ENCODE measurements at places on chromosomes 4 and X.
A peak's percentile ranks its signal among the peaks of the same experiment; 100 is the strongest.

DNA sequence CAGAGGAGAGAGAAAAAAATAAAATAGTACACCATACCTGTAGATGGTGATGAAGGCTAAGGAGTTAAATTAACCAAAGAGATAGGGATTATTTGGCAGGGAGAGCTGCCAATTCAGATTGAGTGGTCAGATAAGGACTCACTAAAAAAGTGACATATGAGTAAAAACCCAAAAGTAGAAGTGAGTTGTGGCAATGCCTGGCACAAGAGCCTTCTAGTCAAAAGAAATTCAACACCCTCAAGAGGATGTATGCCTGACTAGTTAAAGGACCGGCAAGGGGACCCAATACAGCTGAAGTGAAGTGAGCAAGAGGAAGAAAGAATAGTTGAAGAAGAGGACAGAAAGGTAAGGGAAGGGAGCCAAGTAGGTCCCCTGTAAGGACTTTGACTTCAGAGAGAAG lies 34.9 kb downstream of the ELF2 start:
- DNase-seq = no peak

GRCh38 chr4:76600447-76600846 lies 165.4 kb downstream of the SHROOM3 start:
- DNase-seq = no peak

DNA sequence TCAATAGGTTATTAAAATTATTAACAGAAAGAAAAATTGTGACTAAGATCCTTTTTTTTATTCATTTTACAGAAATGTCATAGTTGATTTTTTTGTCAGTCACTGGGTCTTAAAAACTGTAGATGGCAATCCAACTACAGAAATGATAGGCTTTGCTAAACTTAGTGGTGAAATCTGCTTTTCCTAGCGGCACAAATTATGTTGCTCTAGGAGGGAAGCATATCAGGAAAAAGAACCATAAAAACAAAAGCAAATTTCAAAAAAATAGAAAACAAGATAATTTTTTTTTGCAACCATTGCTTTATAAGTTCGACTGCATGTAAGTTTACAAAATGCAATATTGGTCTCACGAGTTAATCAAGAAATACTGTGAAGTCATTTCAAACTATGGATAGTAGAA lies 443.5 kb upstream of the IGFBP7 start:
- DNase-seq = no peak

DNA sequence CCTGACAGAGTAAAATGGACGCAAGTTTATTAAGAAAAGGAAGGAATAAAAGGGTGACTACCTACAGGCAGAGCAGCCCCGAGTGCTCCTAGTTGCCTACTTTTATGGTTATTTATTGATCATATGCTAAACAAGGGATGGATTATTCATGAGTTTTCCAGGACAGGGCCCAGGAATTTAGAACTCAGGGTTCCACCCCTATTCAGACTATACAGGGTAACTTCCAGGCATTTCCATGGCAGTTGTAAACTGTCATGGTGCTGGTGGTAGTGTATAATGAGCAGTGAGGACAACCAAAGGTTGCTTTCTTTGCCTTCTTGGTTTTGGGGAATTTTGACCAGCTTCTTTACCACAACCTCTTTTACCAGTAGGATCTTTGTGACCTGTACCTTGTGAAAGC lies 27.7 kb upstream of the CXCL3 start:
- DNase-seq = no peak

DNA sequence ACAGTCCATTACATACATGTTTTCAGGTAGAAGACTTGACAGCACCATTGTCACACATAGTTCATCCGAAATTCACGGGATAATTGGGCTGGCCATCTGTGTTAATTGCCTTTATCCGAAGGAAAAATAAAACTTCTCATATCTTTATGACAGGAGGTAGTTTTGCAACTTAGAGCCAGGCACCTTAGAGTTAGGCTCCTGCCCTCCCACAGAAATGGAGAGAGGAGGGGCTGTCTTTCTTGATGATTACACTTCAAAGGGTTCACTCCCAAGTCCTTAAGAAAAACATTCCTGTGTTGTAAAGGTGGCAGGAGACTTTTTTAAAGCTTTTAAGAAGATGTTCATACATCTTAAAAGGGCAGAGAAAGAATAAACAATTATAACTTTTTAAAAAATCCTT lies 10.5 kb upstream of the SCARB2 start:
- DNase-seq = no peak

DNA sequence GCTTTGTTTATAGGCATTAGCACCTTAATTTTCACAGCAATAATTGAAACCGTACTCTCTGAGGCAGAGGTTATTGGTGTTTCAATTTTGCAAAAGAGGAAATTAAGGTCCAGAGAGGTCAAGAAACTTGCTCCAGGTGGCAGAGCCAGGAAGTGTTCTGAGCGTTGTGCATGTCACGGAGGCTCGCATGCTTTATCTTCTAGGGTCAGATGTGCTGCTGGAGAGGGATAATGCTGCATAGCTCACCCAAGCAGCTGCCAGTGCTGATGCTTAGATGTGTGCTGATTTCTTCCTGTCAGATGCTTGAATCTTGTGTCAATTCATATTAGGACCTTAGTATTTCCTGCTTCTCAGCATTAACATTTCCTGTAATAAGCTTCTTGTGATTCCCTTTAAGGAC lies 13.0 kb upstream of the FGF5 start:
- no peak for DNase-seq

DNA sequence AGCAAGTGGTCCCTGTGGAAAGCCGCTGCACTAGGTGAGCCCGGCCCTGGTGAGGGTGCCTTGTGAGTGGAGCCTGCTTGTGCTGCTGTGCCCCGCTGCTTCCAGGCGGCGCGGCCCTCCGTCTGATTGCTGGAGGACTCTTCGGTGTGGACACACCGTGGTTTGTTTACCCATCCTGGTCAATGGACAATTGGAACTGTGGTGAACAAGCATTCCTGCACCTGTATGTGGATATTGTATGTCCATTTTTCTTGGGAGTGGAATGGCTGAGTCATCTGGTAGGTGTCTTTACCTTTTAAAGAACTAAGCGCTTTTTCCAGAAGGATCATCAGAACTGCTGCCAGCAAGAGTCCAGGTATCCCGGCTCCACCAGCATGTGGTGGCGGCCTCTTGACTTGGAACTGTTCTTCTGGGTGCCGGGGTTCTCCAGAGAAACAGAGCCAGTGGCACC lies 15.6 kb downstream of the MAEA start:
- DNase-seq = no peak

GRCh38 chr4:57494821-57495220 lies 384.6 kb upstream of the IGFBP7 start:
- DNase-seq = no peak

DNA sequence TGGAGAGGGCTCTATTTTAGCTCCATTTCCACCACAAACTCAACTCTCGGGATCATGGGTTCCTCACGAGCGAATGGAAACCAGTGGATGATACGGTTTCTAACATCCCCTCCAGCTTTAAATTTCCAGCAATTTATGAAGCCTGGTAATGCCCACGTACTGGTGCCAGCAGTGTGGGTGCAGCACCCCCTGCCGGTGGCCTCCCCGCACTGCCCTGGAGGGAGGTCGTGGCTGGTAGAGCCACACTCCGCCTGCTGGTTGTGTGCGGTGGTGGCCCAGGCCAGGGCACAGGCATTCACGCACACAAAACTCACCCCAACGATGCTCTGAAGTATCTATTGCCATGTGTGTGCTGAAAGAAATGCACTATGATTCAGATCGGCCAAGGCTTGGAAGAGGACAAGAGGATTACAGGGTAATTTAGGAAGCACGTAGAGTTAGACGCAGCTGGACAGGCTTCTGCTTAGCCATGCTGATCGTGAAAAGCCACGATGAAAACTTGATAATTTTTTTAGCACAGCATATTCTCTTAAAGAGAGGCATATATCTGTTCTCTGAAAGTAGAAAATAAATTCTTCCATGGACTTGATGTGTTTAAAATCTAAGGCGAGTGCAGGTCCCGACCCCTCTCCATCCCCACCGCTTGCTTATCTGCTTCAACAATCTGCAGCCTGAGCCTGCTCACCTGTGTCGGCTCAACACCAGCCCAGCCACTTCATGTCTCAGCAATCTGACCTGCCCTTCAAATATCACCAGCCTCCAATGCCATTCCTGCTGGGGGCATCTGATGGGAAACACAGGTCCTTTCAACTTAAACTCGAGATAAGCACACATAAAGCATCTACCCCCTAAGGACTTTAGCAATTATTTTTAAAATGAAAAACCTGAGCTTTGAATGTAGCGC lies 59.1 kb downstream of the SCD5 start:
- peak; percentile 46 for DNase-seq

DNA sequence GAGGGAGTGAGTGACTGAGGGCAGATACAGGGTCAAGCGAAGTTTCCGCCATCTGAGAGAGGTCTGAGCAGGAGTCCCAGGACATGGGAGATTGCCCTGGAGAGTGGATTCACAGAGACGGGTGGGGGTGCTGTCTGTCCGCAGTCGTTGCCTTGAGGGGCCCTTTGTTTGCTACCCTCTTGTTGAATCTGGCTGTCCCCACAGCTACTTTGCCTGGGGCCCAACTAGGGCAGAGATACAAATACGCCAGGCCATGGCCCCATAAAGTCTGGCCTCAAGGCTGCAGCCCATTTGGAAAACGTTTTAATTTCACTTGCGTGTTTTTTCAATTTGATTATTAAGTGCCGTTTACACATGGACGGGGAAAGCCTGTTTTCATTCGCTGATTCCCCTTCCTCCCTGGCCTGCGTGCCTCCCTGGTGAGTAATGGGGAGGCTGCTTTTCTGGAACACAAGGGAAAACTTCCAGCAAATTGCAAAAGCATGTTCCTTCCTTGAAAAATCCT lies 134.4 kb downstream of the SMIM20 start:
- peak; percentile 92 for DNase-seq

DNA sequence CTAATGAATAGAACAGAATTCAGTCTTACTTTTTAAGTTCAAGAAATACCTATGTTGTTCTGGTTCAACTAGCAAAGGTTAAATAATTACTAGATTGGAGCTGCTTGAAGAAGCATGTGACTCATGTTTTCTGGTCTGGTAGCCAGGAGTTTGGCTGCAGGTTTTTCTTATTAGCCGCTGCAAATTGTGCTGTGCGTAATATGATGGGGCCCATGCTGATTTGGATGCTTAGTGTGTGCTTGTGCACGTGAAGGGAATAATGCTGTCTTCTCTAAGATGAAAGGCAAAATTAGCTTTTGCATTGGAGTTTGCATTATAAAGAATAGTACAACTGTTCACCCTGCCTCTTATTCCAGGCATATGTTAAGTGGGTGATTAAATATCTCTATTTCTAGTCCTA lies 219.6 kb downstream of the SNCA start:
- DNase-seq = no peak

DNA sequence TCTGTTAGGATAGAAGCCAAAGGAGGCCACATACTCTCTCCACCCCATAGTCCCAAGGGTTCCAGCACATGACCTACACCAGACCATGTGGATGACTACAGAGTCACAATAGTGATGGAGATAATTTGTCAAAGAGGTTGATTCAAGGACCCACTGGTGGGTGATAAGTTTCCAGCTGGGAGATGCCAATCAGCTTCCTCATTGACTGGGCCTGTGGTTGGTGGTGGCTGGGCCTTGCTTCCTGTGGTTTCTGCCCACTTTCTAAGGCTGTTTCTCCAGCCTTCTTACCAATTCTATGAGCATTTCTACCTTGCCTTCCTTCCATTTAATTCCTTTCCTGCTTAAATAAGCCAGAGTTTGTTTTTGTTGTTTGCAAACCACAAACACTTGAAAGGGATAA lies 95.5 kb upstream of the CPEB2 start:
- DNase-seq = no peak

DNA sequence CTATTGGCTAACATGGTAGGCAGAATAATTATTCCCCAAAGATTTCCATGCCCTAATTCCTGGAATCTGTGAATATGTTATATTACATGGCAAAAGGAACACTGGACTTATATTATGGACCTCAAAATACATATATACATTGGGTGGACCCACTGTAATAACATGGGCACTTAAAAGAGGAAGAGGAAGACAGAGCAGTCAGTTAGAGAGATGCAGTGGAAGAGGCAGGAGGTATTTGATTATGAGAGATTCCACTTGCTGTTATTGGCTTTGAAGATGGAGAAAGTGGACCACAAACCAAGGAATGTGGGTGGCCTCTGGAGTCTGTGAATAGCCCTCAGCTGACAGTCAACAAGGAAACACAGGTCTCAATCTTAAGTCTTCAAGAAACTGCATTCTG lies 14.0 kb upstream of the ART3 start:
- no peak for DNase-seq

GRCh38 chrX:103610282-103610681 lies 2.5 kb downstream of the TCEAL3 start:
- no peak for DNase-seq

- no peak for DNase-seq
Observed at GRCh38 chr4:88277711-88278225, 6.6 kb downstream of the PPM1K start.

- no peak for DNase-seq
Observed at GRCh38 chr4:797066-797465, 28.9 kb downstream of the CPLX1 start.

DNA sequence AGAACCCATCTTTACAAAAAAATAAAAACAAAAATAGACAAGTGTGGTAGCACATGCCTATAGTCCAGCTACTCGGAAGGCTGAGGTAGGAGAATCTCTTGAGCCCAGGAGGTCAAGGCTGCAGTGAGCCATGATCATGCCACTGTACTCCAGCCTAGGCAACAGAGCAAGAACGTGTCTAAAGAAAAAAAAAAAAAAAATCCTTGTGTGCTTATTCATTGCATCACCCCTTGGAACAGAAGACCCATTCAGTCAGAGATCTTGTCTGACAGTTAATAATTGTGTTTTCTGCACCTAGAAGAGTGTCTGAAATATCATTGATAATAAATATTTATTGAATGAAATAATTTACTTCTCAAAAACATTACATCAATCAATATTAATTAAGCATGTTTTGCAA lies 97.4 kb upstream of the TBL1X start:
- DNase-seq = no peak

DNA sequence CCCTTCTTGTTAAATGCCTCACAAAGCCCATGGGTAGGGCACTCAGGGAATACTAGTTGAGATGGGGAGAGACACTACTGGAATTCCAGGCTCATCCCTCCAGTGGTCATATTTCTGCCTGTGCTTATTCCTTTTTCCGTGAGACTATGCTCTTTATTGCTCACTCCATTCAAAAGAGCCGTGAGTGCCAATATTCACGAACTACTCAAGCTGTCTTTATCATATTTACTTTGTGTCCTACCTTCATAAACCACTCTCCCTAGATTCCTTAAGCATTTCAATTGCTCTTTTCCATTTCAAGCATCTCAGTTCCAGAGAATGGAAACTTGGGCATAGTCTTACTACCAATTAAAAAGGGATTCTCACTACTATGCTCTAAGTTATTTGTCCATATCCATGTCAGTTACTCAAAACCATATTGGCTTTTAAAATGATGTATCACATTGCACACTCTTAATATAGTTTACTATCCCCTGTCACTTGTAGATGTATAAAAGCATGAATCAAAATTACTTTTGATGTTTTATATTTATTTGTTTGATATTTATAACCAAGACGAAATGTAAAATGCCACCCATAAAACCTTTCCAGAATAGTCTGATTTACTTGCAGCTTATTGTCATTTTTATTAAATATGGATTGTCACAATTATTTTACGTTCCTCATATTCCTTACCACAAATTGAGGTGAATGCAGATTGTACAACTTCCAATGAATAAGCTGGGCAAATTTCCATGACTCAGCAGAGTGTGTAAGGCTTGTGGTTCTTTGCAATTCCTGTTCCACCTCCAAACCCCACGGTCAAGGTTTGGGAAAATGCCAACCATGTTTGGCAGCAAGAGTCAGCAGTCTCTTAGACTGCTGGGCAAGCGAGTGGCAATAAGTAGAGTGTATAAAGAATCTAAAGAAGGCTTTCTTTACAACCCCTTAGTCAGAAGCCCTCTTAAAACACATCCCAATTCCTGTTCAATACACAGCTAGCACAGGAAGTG lies 24.4 kb downstream of the ENOX2 start:
- DNase-seq = no peak

GRCh38 chr4:34250562-34250961 lies 1993.8 kb downstream of the ARAP2 start:
- DNase-seq = no peak
